ENCODE measurements at places on chromosomes 12 and 14.

DNA sequence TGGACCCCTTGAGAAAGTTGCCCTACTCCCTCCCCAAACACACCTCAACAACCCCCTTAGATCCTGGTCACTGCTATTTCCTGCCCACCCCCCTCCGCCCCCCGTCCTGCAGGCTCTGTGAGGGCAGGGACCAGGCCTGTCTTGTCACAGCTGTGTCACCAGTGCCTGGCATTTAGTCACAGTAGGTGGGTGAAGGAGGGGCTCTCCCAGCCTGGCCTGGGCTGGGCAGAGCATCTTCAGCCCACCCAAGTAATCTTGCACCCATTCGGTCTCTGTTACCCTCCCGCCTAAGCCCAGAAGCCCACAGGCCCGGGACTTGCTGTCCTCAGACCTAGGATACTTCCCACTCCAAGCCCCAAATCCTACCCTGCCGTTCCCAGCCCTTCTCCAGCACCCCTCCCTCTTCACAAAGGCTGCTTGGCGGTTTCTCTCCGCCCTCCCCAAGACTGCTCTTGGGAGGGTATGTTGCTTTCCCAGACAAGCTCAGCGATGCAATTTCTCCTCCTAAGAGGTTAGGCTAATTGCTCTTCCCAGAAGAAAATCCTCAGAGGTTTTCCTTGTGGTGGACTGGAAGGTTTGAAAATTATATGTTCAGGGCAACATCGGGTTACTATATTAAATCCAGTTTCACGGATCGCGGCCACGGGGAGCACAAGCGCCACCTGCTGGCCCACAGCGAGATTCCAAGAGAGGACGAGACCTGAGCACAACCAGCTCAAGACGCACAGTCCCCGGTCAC lies 50.8 kb upstream of the ZFP36L1 start:
- DNase-seq = no peak

DNA sequence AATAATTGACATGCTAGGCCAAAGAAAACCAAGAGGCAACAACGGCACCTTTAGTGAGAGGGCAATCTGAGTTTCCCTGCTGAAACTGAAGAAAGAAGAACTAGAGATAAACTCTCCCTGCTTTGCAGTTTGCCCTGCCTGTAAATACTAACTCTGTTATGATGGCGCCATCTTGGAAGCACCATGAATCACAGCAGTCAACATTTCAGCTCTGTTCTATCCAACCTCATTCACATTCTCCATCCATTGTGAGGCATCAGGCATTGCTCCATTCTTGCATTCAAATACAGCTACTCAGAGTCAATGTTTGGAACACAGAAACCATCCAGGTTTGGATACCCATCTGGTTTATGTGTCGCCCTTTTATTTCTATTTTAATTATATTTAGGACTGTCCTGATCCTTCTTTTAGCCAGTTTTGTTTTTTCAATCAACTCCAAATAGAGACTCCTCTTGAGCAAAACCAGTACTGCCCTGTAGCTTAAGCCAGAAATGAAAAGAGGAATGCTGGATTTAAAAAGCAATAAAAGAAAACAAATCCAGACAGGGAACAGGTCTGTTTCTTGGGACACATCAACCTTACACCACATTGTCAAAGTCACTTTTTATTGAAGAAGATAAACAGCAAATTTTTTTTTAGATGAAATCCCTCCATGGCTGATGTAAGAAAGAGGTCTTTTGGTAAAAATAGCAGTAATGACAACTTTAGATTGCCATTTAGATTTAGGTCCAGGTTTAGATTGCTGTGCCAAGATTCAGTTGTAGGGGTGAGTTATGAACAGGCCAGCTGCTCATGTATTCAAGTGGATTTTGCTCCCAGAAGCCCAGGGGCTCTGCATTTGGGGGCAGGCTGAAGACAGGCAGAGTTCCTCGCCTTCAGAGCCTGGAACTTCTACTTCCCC lies 33.3 kb upstream of the PPM1A start:
- no peak for DNase-seq

DNA sequence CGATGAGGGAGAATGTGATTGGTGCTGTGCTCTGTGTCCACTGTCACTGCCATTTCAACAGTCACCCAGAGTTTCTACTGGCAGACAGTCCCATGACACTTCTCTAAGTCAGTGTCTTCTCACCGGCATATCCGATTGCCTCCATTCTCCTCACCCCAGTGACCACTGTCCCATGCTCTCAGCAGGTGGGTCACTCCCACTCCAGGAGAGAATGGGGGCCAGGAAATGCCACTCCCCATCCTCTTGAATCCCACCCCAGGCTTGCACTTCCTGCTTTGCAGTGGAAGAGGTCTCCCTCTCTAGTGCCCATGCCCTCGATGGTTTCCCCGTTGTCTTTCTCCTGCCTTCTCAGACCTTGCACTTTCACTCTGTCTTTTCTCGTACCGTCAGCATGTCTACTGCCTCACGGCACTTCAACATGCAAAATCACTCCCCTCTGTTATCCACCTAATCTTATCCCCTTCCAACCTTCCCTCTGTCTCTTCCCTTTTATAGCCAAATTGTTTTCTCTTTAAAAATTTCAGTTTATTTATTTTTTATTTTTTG lies 2.2 kb upstream of the EP400 start:
- no peak for DNase-seq

- DNase-seq = no peak
Observed at GRCh38 chr14:99009871-99010270, 262.1 kb downstream of the BCL11B start.

GRCh38 chr14:87411370-87411769 lies 581.6 kb downstream of the GALC start:
- DNase-seq = no peak

- no peak for DNase-seq
Observed at GRCh38 chr14:81535396-81536164, 1.9 kb upstream of the SEL1L start.

DNA sequence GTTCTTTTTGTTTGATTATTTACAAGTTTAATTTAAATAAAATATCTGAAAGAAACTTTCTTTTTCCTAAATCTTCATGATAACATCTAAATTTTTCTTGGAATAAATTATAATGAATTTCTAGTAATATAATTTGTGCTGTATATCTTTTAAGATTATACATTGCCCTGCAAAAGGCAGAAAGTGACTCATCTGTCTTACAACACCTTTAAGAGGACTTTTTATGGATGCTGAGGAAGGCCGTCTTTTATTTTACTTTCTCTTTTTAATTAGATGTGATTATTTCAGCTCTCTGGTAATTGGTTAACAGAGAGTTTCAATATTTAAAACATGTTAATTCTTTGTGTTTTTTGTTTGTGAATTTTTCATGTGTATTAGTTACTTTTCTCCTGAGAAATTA lies 598.4 kb downstream of the RPL10L start:
- DNase-seq = no peak

DNA sequence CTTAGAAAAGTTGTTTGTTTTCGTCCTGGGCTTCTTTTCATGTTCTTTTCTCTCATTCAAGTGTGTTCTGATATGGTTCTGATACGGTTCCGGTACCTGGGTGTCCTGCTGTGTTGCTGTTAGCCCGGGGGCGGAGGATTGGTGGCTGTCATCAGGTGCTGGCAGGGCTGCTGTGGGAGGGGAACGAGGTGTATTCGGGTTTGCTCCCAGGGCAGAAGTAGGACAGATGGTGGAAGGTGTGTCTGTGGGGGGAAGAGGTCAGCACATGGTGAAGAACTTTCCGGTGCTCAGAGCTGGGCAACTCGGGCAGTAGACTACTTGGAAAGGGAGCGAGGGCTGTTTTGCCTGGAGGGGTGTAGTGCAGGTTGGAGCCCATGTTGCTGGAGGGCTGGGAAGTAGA lies 70.2 kb downstream of the SLC25A47 start:
- no peak for DNase-seq

DNA sequence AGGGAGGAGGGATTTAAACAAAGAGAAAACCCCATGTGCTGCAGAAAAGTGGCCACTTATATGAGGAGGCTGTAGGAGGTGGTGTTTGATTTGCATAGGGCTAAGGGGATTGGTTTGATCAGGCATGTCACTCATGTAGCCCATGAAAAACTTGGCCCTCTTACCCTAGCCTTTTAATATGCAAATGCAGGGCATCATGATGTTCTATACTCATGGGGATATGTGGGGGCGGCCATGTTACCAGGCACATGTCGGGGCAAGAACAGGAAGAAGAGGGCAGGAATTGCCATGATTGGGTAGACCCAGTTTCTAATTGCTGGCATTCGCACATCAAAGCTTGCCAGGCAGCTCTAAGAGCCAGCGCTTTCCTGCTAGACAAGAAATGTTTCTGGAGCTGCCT lies 28.8 kb downstream of the KLRK1 start:
- DNase-seq = no peak

GRCh38 chr12:96192926-96193573 lies 1.1 kb upstream of the ELK3 start:
- no peak for DNase-seq

DNA sequence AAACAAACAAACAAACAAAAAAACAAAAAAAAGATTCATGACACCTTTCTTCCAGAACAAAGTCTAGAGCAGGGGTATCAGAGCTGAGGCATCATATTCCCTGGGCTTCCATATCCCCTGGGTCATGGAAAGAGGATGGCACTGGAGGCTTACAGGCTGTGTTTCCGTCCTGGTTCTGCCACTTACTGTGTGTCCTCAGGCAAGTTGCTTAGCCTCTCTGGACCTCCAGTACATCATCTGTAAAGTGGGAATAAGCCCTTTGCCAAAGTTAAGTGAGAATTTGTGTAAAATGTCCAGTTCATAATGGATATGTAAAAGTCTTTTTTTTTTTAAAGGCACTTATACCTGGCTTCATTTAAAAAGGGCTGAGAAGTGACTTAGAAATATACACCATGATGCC lies 62.0 kb upstream of the FAM222A start:
- DNase-seq = no peak

GRCh38 chr12:102483466-102483865 lies 3.1 kb upstream of the IGF1 start:
- DNase-seq = no peak

GRCh38 chr14:103434868-103435442 lies 49.7 kb downstream of the MARK3 start:
- no peak for DNase-seq

DNA sequence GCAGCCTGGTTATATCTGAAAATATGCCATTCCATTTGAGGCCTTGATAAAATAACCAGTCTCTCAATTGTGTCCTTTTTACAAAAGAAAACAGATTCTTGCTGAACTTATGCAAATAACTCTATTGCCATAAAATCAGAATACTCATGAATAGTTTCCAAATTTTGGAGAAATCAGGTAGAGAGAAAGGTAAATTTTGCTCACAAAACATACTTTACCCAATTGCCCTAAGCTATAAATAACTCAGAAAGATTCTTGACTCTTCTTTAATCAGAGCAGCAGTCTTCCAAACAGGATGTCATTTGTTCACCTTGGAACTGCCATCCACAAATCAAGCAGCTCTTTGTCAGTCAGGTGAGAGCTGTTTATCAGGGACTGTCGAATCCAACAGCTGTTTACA lies 12.6 kb downstream of the ZNF26 start:
- no peak for DNase-seq

- no peak for DNase-seq
Observed at GRCh38 chr12:14280921-14281320, 84.6 kb upstream of the ATF7IP start.

DNA sequence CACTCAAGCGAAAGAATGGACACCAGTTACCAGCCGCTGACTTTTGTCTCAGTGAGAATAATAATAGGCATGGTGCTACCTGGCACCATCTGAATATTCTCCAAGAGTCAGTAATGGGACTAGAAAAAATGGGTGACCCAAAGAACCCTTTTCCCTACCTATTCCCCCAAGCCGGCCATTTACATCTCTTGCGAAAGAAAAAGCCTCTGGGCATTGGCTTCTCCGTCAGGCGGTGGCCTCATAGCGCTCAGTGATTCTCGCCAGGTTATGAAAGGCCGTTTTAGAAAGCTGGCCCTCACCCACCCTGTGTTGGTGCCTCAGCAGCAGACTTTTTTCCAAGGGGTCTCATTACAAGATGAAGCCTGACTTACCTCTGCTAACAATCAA lies 523 bp upstream of the SLC6A15 start:
- DNase-seq = no peak

- DNase-seq = no peak
Observed at GRCh38 chr12:24111086-24111485, 161.6 kb upstream of the SOX5 start.

DNA sequence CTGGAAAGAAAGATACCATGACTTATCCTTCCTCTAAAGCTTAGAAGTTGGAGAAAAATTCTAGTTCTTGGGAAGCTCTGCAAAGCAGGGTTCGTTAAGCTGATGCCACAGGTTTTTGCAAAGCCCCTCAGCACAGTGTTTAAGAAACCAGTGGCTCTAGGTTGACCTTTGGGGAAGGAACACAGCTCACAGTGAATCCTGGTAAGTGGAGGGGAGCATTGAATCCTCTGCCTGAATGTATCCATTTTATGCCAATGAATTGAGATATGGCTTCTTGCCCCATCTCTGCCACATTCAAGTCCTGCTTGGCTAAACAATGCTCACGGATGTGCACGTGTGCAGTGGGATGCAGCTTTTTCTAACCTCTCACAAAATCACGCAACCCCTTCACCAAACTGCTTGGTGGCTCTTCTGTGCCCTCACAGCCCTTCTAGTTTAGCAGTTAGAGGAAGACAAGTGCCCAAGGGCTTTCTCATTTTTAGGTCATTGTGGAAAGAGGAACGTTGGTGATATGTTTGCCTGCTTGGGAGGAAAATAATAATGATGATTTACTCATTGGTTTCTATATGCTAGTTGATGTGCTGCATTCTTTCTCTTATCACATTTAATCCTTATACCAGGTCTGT lies 111.3 kb downstream of the DAD1 start:
- DNase-seq = no peak

- peak; percentile 1 for DNase-seq
Observed at GRCh38 chr14:92846162-92846897, 52.2 kb downstream of the GOLGA5 start.

- DNase-seq = no peak
Observed at GRCh38 chr12:57491393-57492280, 3.8 kb downstream of the MARS1 start.

DNA sequence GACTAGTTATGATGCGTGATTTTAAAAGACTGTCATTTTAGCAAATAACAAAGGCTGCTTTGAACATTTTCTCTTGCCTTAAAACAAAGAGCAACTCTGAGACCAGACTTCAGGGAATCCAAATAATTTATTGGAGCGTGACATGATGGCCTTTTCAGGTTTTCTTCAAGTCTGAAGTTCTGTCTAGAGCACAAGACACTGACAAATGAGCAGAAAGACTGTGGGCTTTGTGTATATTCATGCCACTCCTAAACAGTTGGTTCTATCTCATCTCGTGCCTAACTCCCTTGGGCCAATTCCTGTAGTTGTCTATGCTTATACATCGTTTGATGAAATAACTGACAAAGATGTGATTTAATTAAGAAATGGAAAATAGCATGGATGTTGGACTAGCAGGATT lies 47.5 kb downstream of the IFT81 start:
- DNase-seq = no peak
